ENCODE measurements at places on chromosomes 2 and 18.

DNA sequence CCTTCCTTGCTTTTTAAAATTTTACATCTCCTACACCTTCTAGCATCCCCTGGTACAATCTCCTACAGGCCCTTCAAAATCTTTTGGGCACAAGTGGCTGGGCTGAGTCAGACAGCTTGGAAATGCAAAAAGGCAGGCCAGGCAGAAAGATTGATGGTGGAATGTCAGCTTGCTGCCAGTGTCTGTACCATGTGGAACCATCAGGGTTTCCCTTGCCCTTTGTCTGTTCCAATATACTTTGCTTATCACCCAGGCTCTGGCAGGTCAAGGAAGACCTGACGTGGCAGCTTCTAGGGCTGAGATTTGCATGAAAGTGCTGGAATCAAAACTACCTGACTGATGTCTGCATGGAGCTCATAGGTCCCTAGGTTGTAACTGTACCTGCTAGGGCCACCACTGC, 33.3 kb downstream of the GPR39 start:
- DNase-seq: no peak

DNA sequence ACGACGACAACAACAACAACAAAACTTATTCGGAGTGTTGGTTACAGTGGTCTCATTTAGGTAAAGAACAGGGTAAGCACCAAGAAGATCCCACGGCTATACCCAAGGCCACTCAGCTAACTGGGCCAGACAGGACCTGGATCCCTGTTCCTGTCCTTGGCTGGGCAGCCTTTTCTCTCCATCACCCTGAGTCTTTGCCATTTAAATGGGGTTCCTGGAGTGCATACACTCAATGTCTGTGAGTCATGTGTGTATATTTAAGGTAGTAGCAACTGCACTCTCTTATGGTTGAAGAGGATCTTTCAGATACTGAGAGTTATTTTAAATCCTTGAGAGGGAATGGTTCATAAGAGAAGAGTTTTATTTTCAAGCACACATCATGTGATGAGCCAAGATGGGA, 35.3 kb downstream of the ADCYAP1 start:
- DNase-seq: no peak

DNA sequence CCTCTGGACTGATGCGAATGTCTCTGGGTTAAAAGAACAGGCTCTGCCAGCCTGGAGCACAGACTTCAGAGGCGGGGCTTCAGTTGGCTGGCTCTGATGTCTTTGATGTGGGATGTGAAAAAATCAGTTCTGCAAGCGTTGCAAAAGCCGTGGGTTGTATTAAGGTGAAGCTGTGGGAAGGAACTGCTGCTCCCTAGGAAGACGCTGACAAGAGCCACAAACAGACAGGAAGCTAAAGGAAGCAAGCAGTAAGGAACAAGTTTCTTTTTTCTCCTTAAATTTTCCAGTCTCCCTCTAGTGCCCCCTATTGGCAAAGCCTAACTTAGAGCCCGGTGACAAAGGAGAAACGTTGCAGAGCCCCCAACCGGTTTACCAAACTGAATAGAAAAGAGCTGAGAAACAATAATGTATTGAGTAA, 239.0 kb downstream of the CCDC178 start:
- peak; percentile 38 for DNase-seq

- peak; percentile 6 for DNase-seq
Measured at GRCh38 chr2:193303464-193303863, 1108.7 kb upstream of the TMEFF2 start.

DNA sequence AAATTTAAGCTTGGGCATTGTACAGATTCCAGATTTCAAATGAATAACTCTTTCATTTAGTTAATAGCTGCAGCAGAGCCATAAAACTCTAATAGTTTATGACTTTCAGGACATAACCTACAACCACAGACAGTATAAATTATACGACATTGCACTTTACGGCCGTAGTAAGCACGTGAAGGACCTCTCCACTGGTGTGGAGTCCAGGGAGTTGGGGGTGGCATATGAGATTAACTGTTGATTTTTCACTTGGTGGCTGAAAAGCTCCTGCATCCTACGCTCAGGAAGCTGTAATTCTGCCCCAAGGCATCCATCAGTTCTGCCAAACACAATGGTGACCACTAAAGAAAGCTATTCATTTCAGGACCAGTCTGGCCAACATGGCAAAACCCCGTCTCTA, 376.2 kb downstream of the SOX11 start:
- no peak for DNase-seq

DNA sequence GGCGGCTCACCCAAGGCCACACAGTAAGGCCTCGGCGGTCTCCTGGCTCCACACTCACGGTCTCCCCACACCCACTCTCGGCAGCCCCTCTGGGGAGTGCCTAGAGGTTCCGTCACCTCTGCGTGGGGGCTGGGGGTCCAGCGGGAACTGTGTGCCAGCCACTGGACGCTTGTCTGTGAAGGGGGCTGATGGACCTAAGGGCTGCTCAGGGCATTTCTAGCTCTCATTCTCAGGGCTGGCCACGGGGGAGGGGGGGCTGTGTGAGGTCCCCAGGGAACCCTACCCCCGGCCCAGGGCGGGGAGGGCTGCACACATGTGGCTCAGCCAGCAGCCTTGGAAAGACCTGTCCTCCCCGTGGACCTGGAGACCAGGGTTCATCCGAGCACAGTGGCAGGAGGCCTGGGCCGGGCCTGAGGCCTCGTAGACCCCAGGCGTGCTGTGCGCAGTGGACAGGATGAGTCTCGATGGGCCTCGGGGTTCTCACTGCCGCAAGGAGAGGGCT, 27.1 kb upstream of the ODC1 start:
- no peak for DNase-seq
